ENCODE measurements at places on chromosomes 12 and 14. TPM values are rescaled to one million over a fixed set of nuclear protein-coding genes. Genes with fewer than 3 reads are reported as not detected.

The NDRG2 gene
- polyA plus RNA-seq: 4.0 TPM

The NOVA1 gene
- not detected for polyA plus RNA-seq

The BLTP3B gene
- 9.1 TPM for polyA plus RNA-seq

The CTSG gene
- polyA plus RNA-seq: not detected

The TMEM30B gene
- 20.1 TPM for polyA plus RNA-seq

The PELI2 gene
- not detected for polyA plus RNA-seq

The SLC38A4 gene
- 0.18 TPM for polyA plus RNA-seq

The ARHGAP9 gene
- polyA plus RNA-seq: not detected

The KCNJ8 gene
- not detected for polyA plus RNA-seq

The TOGARAM1 gene
- polyA plus RNA-seq: 4.5 TPM

The PPM1H gene
- polyA plus RNA-seq: 0.02 TPM

The RNU4-1 gene
- polyA plus RNA-seq: under 0.01 TPM

The LRIG3 gene
- polyA plus RNA-seq: 28.7 TPM

The MFAP5 gene
- 17.7 TPM for polyA plus RNA-seq

The AMHR2 gene
- not detected for polyA plus RNA-seq

The ZFHX2 gene
- 0.06 TPM for polyA plus RNA-seq

The AKAP6 gene
- 0.48 TPM for polyA plus RNA-seq

The CCDC197 gene
- not detected for polyA plus RNA-seq

GRCh38 chr12:92778525-92778924 lies 75.7 kb downstream of the PLEKHG7 start:
- no peak for DNase-seq

GRCh38 chr12:50742776-50743175 lies 21.1 kb upstream of the ATF1 start:
- no peak for DNase-seq

GRCh38 chr12:126483145-126484068 lies 1418.2 kb downstream of the AACS start:
- no peak for DNase-seq

- DNase-seq: no peak
Observed at GRCh38 chr14:38391334-38391733, 135.4 kb upstream of the CLEC14A start.

DNA sequence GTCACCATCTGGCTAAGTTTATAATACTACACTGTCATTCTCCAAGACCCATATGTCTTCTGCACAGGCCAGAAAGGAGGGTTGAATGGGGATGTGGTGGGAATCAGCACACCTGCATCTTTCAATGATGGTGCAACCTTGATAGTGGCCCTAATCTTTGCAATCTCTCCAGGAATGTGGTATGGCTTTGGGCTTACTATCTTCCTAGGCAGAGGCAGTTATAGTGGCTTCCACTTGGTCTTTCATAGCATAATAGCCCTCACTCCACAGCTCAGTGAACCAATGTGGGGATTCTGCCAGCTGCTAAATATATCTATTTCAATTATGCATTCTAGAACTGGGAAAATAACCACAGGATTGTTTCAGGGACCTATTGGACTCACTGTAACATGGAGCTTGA lies 61.8 kb upstream of the ATP2B1 start:
- DNase-seq: no peak

DNA sequence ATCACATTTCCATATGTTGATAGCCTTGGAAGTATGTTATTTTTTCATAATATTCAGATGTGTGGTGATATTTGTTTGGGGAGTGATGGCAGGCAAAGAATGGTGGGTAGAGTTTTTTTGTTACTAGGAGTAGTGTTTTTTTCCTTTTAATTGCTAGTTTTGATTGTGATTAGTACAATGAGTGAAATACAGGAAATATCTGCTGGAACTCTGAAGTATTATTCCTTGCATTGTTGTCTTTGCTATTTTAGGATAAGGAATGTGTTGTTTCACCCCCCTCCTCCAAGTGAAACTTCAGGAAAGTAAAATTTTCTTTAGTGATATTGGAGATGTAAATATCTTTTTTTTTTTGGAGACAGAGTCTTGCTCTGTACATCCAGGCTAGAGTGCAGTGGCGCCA lies 105.4 kb downstream of the DIP2B start:
- DNase-seq: no peak

DNA sequence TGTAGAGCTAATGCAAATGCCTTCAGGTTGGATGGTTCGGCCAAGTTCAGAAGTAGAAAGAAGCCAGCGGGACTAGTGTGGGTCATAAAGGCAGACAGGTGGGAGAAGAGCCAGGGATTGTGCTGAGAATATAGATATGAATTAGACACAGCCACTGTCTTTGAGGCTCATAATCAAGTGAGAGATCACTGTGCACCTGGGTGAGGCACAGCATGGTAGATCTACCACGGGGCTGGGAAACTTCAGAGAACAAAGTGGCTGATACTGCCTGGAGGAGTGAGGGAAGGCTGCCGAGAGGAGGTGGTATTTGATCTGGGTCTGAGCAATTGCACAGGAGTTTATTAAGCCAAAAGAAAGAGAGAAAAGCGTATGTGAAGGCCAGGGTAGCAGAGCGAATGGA lies 40.6 kb upstream of the CHST11 start:
- DNase-seq: no peak

DNA sequence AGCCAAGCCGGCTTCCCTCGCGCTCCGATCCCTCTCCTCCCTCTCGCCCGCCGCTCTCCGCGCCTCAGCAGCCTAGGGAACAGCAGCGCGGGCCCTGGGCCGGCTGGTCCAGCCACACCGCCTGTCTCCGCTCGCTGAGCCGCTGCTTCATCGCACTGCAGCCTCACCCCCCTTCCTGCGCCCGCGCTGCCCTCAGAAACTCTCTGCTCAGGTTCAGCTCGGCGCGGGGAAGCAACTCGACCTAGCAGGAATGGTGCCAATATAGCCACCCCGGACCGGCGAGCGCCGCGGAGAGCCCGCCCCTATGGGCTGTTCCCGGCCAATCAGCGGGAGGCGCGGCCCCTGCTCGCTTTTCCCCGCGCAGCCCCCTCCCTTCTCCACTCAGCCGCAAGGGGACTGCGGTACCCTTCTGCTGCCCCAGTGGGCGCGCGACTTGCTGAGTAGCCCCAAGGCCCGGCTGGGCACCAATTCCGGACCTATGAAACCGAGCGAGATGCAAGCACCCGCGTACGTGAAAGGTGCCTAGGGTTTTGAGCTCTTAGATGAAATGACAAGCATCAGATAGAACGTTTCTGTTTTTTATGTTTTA lies at the start of gene ADAMTS20:
ADAMTS20 (minus strand) TSS at position 233 of the 589 bp plus-strand sequence. CDS start 282 bp downstream, outside the sequence.
- peak; percentile 18 for DNase-seq

GRCh38 chr14:77313371-77313770 lies 7.3 kb downstream of the POMT2 start:
- DNase-seq: no peak

DNA sequence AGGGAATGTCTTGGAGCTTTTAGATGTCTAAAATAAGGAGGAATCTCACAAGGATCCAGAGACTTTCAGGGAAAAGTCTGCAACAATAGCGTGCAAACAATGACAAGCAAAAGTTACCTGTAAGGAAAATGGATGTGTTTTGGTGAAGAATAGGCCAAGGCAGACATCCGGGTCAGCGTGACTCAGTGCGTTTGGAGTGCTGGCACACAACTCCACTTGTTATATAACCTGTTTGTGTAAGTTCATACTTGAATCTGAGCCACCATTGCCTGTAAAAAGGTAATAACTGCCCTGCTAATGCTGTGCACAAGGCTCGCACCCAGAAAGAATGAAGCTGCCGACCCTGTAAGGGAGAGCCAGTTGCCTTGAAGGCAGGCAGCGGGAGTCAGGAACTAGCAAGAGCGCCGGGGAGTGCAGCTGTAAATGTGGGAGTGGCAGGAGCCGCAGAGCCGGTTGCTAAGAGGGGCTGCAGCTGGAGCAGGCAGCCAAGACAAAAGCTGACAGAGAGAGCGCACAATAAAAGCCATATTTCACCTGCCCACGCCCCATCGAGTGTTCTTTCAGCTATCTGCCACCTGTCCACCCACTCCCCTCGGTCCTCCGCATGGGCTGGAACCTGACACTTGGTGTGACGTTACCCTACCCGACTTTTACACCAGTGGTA lies 638.5 kb upstream of the MIS18BP1 start:
- DNase-seq: peak; percentile 58

GRCh38 chr12:123269896-123270213 lies 1.8 kb downstream of the CDK2AP1 start:
- no peak for DNase-seq

DNA sequence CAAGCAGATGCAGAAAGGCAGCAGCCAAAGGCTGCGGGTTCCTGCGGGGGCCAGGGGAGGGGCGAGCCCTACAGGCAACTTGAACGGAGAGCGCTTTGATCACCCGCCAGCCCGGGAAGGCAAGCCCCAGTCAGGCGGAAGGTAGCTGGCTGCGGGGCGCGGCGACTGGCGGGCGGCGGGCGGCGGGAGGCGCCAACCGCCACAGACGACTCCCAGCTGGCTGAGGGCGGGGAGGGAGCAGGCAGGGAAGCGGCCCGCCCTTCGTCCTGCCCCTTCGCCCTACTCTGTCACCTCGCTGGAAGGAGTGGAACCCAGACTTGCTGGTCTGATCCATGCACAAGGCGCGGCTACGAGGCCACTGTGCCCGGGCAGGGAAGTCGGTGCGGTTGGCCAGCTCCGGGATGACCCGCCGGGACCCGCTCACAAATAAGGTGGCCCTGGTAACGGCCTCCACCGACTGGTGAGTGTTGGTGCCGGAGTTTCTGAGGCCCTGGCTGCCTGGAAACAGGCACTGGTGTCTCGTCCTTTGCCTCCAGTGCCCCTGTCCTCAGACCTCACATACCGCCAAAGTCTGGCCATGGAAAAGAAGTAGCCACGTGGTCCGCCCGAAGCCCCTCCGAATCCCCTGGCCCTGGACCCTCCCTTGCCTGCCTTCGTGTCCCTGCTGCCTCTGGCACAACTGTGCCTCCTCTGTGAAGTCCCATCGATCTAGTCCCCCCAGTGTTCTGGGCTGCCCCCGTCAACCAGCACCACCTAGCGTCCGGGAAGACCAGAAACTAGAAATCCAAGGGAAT lies 15.4 kb upstream of the CARMIL3 start:
- DNase-seq: peak; percentile 70

DNA sequence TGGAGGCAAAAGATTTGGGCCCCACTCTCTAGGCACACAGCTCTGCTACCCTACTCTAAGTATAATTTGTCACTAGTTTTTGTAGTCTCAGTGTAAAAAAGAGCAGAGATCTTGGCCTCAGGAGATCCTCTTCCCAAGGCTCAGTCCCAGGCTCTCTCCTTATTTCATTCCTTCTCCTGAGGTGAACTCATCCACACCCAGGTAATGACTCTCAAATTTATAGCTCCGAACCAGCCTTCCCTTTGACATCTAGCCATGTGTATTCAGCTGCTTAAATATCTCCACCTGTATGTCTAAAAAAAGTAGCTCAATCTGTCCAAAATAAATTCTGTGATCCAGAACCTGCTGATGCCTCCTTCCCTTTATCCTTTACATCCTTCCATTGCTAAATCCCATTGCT lies 173.5 kb upstream of the HIF1A start:
- no peak for DNase-seq

- no peak for DNase-seq
Observed at GRCh38 chr12:109541413-109541726, 31.9 kb downstream of the MMAB start.

GRCh38 chr12:65779091-65779642 lies 45.1 kb upstream of the HMGA2 start:
- peak; percentile 45 for DNase-seq

GRCh38 chr12:20963303-20963702 lies 152.8 kb downstream of the SLCO1B3 start:
- DNase-seq: no peak

- peak; percentile 6 for DNase-seq
Observed at GRCh38 chr14:68790644-68791077, 2.2 kb downstream of the ZFP36L1 start.

GRCh38 chr14:42624980-42625761 lies 1018.5 kb downstream of the LRFN5 start:
- no peak for DNase-seq

- DNase-seq: peak; percentile 40
Observed at GRCh38 chr12:89080793-89081465, 271.4 kb downstream of the DUSP6 start.

GRCh38 chr12:113747017-113747416 lies 219.1 kb downstream of the RBM19 start:
- no peak for DNase-seq

GRCh38 chr12:123063535-123063934 lies 83.1 kb downstream of the ARL6IP4 start:
- DNase-seq: no peak

DNA sequence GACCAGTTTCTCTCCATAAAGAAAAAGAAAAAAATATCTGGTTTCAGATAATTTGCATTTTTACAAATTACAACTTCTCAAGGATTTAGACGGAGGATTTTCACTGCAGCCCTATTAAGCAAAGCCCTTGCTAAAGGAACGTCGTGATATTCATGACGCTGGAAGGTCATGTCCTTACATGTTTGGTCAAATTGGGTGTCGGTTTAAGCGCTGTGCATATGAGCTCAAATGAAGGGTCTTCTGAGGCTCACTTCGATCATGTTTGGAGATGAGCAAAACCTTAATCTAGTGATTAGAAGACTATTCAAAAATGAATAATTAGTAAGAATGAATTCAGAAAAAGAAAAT lies 67.3 kb upstream of the USP15 start:
- DNase-seq: no peak

- no peak for DNase-seq
Observed at GRCh38 chr14:88194531-88194930, 128.5 kb downstream of the KCNK10 start.

DNA sequence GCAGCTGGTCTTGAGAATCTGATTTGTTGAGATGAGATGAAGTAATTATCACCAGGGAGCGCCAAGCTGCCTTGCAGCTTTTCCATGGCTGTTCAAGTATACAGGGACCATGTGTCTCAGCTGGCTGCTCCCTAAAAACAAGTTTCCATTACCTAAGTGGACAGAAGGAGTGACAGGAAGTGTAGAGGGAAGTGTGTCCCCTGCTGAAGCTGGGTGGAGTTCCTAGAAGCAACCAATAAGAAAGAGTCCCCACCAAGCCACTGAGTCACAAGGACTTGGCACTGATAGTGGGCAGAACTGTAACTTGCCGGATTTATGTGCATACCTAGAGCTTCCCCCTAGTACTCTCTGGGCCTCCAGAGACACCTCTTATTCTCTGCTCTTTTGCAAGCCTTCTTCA lies 1.5 kb upstream of the GPX2 start:
- no peak for DNase-seq

- DNase-seq: no peak
Observed at GRCh38 chr12:17381211-17381610, 708.8 kb downstream of the RERGL start.

DNA sequence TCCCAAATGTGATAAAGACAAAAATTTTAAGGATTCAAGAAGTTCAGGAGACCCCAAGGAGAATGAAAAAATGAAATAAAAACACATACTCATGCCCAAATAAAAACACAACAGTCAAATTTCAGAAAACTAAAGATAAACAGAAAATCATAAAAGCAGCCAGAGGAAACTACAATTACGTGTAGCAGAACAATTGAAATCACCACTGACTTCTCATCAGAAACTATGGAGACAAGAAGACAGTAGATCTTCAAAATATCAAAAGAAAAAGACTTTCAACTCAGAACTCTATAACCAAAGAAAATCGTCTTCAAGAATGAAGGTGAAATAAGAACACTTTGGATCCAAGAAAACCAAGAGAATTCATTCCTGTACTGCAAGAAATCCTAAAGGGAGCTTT lies 54.9 kb downstream of the DIO3 start:
- DNase-seq: no peak
